ENCODE measurements at places on chromosomes 2 and 18.
A peak's percentile ranks its signal among the peaks of the same experiment; 100 is the strongest.

DNA sequence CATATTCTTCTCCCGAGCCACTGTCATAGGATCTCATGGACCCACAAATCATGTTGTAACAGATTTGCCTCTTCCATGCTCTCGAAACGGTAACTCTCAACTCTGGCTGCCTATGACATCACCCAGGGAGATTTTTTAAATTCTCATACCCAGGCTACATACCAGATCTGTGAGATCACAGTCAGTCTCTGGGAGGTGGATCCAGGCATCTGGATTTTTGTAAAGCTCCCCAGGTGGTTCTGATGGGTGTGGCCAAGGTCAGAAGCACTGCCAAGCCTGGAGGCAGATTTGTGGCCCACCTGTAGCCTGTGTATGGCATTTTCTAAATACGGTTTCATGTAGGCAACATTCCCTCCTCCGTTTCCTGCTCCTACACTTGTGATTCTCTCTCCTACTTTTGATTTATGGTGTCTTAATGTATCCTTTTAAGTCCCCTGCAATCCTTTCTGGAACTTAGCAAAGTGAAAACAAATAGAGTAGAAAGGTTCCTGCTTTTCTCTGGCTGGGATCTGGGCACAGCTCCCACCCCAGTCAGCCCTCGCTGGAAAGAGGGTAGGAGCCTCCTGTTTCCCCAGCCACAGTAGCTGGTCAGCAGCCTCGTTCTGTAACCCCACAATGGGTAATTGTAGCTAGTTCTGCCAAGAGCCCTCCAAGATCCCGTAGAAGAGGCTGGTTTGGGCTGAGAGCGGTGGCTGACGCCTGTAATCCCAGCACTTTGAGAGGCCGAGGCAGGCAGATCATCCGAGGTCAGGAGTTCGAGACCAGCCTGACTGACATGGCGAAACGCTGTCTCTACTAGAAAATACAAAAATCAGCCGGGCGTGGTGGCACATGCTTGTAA is 96.2 kb downstream of the KLHL29 start:
- DNase-seq, result peak; percentile 63

- no peak for DNase-seq
Measured at GRCh38 chr18:10690366-10690765, 164.5 kb downstream of the NAPG start.

GRCh38 chr18:31101183-31102024 is 817 bp downstream of the DSC2 start:
- DNase-seq, result no peak

GRCh38 chr2:111202266-111203040 is 81.7 kb downstream of the BCL2L11 start:
- DNase-seq, result no peak

- no peak for DNase-seq
Measured at GRCh38 chr18:55261253-55261652, 302.0 kb upstream of the CCDC68 start.

DNA sequence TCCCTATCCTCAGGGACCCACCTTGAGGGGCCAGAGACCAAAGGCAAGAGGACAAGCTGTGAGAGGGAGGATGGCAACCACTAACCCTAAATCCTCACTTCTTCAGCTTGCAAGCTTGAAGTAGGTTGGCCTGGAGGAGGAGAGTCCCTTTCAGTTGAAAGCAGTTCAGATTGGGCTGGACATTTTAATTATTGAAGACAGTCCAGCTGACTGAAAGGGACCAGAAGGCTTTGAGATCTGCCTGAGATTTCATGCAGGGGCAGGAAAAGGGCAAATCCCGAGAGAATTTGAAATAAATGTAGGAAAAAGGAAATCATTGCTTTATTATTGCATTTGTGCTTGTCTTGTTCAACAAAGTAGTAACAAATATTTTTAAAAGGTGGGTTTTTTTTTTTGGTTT is 118.9 kb upstream of the STON1 start:
- no peak for DNase-seq

DNA sequence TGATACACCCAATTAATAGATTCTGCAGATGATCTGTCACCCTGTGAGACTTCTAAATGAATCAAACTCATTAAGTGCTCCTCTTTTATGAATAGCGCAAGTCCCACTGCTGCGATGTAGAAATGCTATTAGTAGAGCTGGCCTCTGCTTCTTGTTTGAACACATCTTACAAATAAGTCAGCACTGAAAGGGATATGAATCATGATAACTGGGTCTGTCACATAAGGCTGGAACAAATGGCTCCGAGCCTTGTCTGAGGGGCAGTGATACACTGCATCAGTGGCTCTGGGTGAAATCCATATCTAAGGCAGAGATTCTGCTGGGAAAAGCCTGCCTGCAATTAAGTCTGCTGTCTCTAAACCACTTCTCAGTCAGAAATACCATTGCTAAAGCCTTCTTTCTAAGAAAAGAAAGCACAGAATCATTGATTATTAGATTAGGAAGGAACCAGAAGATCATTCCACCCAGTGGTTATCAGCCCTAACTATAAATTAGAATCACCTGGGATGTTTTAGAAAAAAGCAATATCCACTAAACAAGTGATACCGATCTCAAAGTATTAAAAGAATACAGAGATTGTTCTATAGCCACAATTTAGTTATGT is 75.2 kb downstream of the SLC5A7 start:
- no peak for DNase-seq

All from AG04449 (cell line).